Spleen (tissue), 13 donors: ENCODE measurements at places on chromosomes 3 and 15. TPM values are rescaled to one million over a fixed set of nuclear protein-coding genes. Genes with fewer than 3 reads are reported as not detected.

Gene HRG
- polyA plus RNA-seq, result not detected

Gene ECE2
- not detected for polyA plus RNA-seq

Gene ROPN1
- not detected for polyA plus RNA-seq

Gene SLC9C1
- polyA plus RNA-seq, result not detected

Gene SEMA3G
- 3.5 TPM for polyA plus RNA-seq

Gene CACNA2D3
- polyA plus RNA-seq, result 0.83 TPM

Gene ACVR2B
- polyA plus RNA-seq, result 0.67 TPM

Gene SKOR1
- 0.06 TPM for polyA plus RNA-seq

Gene STRIT1
- 0.43 TPM for polyA plus RNA-seq

Gene CLDN18
- not detected for polyA plus RNA-seq

Gene ATP13A5
- 0.13 TPM for polyA plus RNA-seq

Gene COL6A5
- polyA plus RNA-seq, result not detected

Gene MYL3
- 5.3 TPM for polyA plus RNA-seq

Gene C3orf49
- not detected for polyA plus RNA-seq

Gene KLHL6
- 10.8 TPM for polyA plus RNA-seq

Gene ANKDD1A
- 19.9 TPM for polyA plus RNA-seq

Gene ASB14
- polyA plus RNA-seq, result 0.07 TPM

Gene ARHGEF26
- 1.9 TPM for polyA plus RNA-seq

Gene SLTM
- 61.6 TPM for polyA plus RNA-seq

Gene ZNF620
- 1.2 TPM for polyA plus RNA-seq

Gene DZIP1L
- polyA plus RNA-seq, result 0.85 TPM

Gene OR5H15
- not detected for polyA plus RNA-seq

Gene TXNRD3
- 5.8 TPM for polyA plus RNA-seq

Gene PLOD2
- 3.5 TPM for polyA plus RNA-seq

Gene FXR1
- 49.9 TPM for polyA plus RNA-seq

Gene OSBPL10
- polyA plus RNA-seq, result 5.3 TPM

Gene AGBL1
- not detected for polyA plus RNA-seq
